Thyroid gland (tissue), 4 donors: ENCODE measurements at places on chromosomes 3 and 15.

DNA sequence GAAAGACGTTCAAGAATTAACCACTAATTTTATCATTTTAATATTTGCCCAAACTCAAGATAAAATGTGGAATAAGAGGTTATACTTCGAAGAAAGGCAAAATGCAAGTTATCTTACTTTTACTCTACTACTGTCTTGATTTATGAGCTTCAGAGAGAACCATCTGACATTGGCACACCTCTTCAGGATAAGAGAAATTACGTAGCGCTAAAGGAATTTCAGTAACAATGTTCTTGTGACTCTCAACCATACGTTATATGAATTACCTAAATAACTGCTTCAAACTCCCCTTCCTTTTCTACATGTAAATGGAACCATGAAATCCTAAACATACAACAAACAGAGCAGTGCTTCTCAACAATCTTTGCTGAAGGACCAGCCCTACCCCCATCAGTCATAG is 96.8 kb downstream of the ZNF385D start:
- no peak for DNase-seq

DNA sequence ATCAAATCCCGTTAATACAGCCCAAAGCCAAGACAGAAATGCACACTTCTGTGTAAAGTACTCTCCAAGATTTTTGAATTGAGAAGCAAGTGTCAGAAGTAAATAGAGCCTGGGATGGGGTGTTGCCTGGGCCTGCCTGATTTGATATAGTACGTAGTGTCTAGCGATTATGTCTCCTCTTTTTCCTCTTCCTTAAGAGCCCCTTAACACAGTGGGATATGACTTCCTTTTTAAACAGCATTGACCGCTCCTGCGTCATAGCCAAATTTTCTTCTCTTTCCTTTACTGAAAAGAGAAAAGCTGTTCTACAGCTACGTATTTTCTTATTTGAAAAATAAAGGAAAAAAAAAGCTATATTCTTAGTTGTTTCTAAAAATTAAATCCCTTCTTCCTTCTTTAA is 97.7 kb downstream of the PLCL2 start:
- no peak for DNase-seq

GRCh38 chr3:81390796-81391195 is 370.6 kb downstream of the GBE1 start:
- DNase-seq = no peak

GRCh38 chr15:29638781-29639180 is 183.5 kb downstream of the TJP1 start:
- no peak for DNase-seq

GRCh38 chr15:91973481-91973880 is 120.0 kb downstream of the SLCO3A1 start:
- no peak for DNase-seq

DNA sequence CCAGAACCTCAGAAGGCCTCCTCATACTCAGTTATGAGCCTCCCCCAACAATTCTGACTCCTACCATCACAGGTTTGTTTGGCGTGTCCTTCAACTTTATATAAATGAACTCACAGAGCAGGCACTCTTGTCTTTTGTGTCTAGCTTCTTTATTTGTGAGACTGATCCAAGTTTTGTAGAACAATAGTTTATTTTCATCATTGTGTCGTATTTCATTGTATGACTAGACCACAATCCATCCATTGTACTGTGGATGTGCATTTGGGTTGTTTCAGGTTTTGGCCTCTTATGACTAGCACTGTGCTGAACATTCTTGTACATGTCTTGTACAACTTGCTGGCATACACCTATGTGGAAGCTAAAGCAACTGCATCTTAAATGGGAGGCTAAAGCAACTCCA is 292.8 kb upstream of the LYSMD4 start:
- DNase-seq = no peak

DNA sequence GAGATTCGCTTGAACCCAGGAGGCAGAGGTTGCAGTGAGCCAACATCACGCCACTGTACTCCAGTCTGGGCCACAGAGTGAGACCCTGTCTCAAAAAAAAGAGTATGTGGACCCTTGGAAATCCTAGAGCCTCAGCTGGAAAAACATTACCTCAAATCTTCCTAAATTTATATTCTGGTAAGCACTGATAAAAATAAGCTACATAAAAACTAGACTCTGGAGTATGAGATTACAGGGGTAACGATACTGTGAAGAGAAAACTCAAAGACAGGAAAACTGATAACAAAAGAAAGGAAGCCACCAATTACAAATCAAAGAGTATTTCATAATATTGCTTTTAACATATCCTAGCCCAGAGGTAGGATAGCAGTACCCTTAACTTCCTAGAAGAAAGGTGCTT is 30.3 kb downstream of the SETD2 start:
- DNase-seq = no peak

DNA sequence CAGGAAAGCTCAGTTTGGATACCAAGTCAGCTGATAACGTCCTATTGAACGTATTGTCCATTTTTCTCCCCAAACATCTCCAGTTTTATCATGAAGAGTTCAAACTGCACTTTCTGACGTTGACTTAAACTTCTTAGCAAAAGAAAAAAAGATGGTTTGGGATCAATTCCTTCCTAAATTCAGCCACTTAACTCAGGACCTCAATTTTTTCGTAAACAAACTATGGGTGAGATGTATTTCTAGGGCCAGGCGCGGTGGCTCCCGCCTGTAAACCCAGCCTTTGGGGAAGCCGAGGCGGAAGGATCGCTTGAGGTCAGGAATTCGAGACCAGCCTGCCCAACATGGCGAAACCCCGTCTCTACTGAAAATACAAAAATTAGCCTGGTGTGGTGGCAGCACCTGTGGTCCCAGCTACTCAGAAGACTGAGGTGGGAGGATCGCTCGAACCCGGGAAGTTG is 464 bp upstream of the MRPS25 start:
- DNase-seq = peak; percentile 11

DNA sequence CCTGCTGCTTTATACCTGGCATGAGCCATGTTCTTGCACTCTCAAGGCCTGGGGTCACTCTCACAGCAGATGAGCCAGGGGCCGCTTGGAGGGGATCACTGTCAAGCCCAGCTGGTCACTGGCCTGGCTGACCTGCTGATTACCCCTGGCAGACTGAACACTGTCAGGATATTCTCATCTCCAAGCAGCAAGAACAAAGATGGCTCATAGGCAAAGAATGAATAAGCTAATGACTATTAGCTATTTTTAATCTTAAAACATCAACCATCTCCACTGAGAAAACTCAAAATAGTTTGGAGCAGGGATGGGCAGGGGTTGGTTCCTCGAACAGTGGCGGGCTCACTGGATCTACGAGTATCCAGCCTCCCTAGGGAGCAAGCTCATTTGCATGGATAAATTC is 64.4 kb upstream of the ACAN start:
- no peak for DNase-seq

GRCh38 chr3:57383406-57383805 is 90.9 kb upstream of the ASB14 start:
- no peak for DNase-seq

DNA sequence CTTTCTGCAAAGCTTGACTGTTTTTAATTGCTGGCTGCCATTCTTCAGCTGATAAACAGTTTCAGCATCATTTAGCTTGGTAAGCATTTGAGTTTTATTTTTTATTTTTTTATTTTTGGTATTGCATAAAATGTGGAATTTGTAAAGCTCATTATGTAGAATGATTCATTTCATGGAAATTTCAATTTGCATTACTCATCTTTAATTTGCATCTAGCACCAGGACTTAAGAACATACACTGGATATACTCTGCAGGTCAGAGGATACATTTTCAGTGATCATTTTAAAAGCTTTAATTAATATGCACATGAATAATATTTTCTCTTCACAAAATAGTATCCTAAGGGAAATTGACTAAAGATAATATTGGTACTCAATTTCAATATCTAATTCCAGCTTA is 732.4 kb upstream of the BCHE start:
- no peak for DNase-seq

GRCh38 chr15:70625438-70625837 is 137.9 kb downstream of the UACA start:
- DNase-seq = no peak

GRCh38 chr15:46786590-46787285 is 930.6 kb upstream of the SEMA6D start:
- no peak for DNase-seq

GRCh38 chr3:153247331-153248330 is 85.6 kb downstream of the RAP2B start:
- no peak for DNase-seq

GRCh38 chr3:143445118-143445517 is 325.5 kb downstream of the CHST2 start:
- no peak for DNase-seq

GRCh38 chr3:112640930-112641801 is at the start of gene CCDC80:
Gene CCDC80, minus strand, starts transcription at chr3:112641143. Its CDS starts 1,238 bp downstream, at chr3:112639905.
- no peak for DNase-seq

DNA sequence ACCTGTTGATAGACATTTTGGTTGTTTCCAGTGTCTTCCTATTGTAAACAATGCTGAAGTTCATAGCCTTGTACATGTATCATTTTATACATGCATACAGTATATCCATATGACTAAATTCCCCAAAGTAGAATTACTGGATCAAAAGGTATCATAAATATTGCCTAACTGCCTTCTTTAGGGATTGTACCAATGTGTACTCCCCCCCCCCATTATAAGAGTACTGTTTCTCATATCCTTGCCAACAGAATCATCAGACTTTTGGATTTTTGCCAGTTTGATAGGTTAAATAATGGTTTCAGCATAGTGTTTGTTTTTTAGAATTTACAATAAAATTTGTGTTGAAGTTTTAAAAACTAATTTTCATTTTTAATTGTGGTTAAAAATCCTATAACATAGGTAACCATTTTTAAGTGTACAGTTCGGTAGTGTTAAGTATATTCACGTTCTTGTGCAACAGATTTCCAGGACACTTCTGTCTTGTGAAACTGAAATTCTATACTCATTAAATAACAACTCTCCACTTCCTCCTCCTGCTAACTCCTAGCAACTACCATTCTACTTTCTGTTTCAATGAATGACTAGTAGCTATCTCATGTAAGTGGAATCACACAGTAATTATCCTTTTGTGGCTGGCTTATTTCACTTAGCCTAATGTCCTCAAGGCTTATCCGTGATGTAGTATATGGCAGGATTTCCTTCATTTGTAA is 30.8 kb upstream of the MAP3K13 start:
- no peak for DNase-seq

DNA sequence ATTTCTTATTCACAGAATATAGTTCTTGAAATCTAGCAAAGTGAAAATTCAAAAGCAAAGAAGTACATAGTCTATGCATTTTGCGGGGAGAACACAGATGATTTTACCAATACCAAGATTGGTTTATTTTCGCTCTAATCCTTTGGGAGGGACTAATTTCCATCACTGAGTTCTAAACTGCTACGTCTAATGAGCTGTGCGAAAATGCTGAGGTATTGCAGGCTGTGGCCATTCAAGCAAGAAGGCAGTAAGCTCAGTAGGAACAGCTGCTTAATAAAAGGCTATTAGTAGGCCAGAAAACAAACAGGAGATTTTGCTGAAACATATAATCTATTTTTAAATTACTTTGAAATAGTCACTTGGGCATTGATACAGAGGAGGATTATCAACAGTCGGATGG is 379.0 kb downstream of the CNTN4 start:
- no peak for DNase-seq

DNA sequence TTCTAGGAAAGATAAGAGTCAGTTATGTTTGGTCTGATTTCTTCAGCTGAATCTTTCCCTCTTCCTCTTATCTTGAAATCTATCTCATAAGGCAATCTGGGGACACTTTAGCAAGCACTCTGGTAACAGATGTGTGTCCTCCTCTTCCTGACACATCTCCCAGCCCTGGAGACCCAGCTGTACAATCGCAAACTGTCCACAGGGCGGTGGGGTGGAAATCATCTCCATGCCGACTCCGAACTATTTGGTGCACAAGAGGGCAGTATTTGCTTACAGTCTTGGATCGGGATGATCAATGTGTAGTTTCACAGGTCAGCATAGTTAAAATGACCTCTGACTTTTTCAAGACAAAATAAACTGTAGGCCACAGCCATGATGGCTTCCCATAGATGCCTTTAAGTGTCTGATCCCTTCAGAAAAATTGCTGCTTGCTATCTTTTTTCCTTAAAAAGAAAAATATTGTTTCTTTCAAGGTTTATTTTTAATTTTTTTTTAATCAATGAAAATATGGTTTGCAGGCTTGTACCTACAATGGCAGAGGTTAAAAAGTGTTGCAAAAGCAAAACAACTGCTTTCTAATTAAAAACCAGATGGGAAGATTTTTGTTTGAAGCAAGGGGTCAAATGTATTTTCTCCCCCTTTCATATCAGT is 17.7 kb downstream of the EEFSEC start:
- peak; percentile 63 for DNase-seq

DNA sequence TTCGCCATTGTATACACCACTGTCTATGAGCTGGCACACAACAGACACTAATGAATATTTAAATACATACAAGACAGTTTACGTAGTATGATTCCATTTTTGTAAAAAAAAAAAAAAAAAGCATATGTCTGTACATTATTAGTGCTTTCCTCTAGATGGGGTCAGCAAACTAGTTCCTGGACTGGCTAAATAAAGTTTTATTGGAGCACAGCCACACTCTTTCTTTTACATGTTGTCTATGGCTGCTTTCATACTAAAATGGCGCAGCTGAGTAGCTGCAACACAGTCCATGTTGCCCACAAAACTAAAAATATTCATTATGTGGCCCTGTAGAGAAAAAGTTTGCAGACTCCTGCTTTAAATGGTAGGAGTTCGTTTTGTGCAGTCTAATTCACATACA is 70.7 kb upstream of the FRMD4B start:
- no peak for DNase-seq

GRCh38 chr3:43879166-43879565 is 188.4 kb downstream of the ABHD5 start:
- peak; percentile 86 for DNase-seq

GRCh38 chr15:84947947-84948830 is 33.5 kb upstream of the PDE8A start:
- no peak for DNase-seq

DNA sequence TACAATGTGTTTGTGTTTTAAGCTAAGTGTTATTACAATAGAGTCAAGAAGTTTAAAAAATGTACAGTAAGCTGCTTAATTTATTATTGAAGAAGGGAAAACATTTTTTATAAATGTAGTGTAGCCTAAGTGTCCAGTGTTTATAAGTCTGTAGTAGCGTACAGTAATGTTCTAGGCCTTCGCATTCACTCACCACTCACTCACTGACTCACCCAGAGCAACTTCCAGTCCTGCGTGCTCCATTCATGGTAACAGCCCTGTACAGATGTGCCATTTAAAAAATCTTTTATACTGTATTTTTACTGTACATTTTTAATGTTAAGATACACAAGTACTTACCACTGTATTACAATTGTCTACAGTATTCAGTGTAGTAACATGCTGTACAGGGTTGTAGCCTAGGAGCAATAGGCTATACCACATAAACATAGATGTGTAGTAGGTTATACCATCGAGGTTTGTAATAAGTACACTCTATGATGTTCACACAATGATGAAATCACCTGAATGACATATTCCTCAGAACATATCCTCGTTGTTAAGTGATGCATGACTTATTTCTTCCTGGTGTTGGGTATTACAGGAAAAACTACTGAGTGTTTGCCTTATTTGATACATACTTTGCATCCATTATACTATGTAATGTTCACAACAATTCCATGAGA is 156.6 kb upstream of the NUDT16 start:
- DNase-seq = no peak
